ENCODE measurements at places on chromosomes 12 and 14.

GRCh38 chr14:60544659-60545058, 35.7 kb downstream of the SIX6 start:
- no peak for DNase-seq

GRCh38 chr12:18851271-18851670, 113.4 kb downstream of the CAPZA3 start:
- no peak for DNase-seq

DNA sequence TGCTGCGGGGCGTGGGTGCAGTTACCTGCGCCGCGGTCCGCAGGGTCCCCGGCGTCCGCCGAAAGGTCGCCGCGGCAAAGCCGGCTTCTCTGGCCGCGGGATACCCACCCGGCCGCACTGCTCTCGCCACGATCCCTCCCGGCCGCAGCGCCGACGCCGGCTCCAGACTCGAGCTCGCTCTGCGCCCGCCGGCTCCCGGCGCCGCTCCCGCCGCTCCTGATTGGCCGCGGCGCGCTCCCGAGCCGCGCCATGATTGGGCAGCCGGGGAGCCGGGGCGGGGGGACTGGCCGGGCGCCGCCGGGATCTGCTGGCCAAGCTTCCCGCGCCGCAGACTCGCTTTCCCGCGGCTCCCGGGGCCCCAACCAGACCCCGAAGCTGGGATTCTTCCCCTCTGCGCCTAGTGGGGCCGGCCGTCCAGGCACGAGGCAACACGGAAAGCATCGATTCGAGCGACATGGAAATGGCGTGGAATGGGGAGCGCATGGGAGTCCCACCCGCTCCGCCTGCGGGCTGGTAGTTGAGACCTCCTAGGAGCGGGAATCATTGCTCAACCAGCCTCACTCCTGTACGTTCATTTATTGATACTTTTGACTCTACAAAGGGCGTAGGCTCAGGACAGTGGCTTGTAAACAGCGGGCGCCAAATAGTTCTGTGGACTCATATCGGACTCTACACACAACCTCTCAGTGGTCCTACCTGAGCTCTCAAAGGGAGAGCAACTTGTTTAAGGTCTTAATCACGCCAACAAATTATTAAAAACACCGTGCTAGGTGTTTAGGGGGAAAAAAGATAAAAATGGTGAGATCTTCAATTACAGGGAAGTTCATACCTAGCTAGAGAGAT, 36.4 kb upstream of the STON2 start:
- DNase-seq = peak; percentile 82

DNA sequence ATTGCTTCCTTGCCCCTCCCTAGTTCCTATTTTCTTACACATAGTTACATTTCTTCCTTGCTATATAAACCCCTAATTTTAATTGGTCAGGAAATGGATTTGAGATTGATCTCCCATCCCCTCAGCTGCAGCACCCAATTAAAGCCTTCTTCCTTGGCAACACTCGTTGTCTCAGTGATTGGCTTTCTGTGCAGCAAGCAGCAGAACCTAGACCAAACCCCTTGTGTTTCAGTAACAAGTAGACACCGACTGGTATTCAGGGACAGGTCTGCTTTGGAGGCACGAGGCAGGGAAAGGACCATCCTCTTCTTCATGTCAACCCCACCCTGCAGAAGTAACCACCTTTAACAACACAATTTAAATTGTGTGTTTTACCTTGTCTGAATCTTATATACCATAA, 152.6 kb downstream of the RPAP3 start:
- DNase-seq = no peak

DNA sequence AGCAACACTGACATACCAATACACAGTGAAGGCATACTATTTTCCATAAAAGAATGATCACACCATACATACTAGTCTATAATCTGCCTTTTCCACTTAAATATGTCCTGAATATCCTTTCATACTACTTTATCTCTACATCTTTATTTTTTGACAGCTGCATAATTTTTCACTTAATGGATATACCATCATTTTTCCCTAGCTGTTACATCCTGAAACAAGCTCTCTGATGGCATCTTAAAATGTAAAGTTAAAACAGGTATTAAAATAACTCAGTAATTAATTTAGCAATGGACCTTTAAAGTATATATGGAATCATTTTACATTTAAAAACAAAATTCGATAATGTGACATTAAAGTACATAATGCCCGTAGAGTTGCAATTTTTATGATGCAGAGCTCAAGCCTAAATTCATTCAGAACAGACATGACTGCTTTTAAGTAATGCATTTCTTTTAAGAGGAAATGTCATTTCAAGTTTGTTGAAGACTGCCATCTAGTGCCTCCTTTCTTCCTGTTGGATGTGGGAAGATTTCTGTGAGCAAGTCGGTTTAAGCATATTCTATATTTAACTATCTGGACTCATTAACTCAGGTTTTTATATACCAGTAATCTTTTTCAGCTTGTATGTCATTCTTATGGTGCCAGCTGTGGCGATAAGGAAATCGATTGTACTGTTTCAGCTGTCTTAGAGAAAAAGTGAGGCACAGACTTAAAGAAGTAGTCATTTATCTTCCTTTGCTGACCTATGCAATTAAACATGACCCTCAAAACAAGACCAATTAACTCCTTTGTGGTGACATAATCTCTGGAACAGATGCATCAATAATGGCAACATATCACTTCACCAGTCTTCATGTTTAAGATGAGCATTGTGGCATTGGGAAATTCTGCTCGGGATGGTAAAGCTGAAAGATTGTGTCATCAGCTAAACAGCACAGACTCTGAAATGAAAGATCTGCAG, 20.3 kb downstream of the PRICKLE1 start:
- peak; percentile 85 for DNase-seq

DNA sequence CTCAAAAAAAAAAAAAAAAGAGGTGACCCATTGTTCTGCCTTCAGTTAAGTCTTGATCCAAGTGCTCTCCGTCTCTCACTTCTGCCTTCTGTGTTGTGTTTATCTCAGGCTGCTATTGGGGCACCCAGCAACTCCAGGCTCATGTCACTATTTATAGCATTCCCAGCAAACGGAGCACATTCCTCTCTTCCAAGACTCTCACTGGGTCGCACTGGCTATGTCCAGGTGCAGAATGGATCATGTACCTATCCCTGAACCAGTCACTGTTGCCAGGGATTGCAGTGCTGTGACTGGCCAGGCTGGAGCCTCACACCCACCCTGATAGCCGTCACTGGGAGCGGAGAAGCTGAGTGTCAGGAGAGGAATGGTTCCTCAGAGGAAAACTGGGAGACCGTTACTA, 31.2 kb downstream of the RHOF start:
- no peak for DNase-seq

DNA sequence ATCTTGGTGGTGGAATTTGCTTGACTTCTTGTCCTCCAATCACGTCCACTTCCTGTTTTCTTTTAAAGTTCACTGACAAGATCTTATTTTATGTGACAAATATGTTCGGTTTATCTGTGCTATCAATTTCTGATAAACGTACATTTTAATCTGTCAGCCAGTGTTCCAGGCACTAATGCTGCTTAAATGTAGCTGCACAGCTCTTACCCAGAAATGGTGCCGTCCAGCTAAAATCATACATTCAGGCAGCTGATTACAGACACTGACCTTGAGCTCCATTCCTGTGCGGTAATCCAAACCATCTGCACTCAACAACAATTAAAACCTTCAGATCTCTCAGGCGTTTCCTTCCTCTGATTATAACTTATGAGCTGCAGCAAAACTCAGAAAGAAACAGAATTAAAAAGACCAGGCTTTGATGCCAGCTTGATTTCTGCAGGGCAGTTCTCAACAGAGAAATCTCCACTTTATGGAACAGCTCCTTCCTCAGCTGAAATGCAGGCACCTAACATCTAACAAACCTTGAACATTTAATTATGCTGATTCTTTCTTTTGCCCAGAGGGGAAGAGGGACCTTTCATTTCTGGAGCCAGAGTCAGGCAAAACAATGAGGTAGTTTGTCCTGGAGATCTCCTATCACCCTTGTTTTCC, 26.4 kb upstream of the RASSF3 start:
- DNase-seq = peak; percentile 59

GRCh38 chr14:53925201-53925766, 31.3 kb downstream of the BMP4 start:
- peak; percentile 80 for DNase-seq

DNA sequence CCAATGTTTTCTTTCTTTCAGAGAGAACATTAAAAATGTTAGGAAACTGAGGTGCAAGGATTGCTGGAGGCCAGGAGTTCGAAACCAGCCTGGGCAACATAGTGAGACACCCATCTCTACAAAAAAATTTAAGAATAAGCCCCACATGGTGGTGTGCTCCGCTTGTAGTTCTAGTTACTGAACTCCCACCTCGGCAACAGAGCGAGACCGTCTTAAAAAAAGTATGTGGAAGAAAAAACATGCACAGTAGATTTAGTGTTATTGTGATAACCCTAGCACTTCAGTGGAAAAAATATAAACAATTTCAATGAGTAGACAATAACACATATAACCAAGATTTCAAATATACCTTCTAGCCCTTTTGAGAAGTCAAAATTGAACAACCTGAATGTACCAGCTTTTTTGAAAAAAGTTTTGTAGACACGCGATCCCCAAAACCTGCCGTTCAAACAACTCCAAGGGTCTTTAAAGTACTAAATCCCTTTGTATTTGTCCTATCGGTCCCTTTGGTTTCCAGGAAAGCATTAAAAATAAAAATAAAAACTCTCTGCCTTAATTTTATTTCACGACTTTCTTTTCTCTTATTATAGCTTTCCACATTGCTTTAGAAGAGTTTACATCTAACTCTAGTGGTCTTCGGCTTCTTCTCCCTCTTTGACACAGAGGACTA, 1.0 kb upstream of the ANO6 start:
- peak; percentile 61 for DNase-seq

GRCh38 chr12:50718760-50719159, 45.1 kb upstream of the ATF1 start:
- no peak for DNase-seq

GRCh38 chr12:5537771-5538170, 105.9 kb downstream of the NTF3 start:
- no peak for DNase-seq
